ENCODE measurements at places on chromosomes 2 and 18.
A peak's percentile ranks its signal among the peaks of the same experiment; 100 is the strongest.

- DNase-seq, result no peak
Measured at GRCh38 chr2:218020966-218021535, 18.3 kb upstream of the TNS1 start.

DNA sequence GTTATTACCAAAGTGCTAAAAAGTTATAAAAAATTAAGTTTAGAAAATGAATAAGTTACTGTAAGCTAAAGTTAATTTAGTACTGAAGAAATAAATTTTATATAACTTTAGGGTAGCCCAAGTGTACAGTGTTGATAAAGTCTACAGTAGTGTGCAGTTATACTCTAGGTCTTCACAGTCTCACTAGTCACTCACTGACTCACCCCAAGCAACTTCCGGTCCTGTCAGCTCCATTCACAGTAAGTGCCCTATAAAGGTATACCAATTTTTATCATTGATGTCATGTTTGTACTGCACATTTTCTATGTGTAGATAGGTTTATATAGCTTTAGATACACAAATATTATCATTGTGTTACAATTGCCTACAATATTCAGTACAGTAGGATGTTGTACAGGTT is 518.3 kb upstream of the PIK3C3 start:
- DNase-seq, result no peak

GRCh38 chr18:32152705-32153448 is 37.0 kb upstream of the MEP1B start:
- no peak for DNase-seq

GRCh38 chr2:210617732-210618330 is 61.4 kb downstream of the CPS1 start:
- peak; percentile 16 for DNase-seq

- no peak for DNase-seq
Measured at GRCh38 chr2:63099032-63099431, 48.4 kb downstream of the OTX1 start.

DNA sequence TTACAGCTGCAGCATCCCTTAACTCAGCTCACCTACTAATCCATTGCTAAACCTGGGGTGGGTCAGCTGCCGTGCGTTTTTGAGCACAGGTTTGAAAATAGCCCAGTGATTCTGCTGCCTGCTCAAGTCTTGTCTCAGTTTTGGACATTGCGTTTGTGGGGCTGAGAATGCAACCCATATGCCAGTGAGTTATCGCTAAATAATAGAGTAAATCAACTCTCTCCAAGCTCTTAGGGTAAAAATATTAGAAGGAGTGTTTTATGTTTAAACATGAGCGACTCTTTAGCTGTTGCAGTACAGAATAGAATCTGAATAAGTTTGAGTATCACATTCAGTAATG is 2.1 kb downstream of the TSHZ1 start:
- no peak for DNase-seq

- DNase-seq, result no peak
Measured at GRCh38 chr2:46519265-46519664, 39.9 kb downstream of the TMEM247 start.

DNA sequence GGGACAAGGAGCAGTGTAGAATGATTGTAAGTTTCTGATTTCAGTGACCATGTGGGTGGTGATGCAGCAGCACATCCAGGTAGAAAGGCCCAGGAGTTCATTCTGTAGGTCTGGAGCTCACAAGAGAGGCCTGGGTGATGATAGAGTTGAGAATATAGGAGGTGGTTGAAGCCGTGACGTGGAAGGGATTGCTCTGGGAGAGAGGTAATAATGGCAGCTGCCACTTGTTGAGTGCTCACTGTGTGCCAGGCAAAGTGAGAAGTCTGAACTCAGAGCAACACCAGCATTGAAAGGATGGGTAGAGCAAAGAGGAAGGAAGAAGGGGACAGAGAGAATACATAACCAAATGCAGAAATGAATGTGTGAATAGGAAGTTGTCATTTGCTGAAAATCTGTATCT is 3.3 kb downstream of the TTLL4 start:
- DNase-seq, result no peak

DNA sequence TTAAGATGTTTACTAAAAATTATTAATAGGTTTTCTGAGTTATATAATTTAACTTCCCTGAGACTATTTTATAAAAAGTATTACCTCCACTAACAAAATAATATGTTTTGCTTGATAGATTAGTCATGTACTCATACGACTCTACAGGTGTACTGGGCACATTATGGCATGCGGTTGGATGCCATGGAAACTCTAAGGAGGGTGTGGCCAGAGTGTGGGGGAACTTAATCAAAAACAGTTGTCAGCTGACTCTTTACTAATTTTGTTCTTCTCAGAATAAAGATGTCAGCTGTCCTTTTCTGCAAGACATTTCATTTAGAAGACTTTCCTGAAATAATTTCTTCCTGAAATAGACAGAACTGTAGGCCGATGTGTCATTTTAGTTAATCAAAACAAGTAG is 228.3 kb upstream of the SIX3 start:
- DNase-seq, result no peak

GRCh38 chr2:140502951-140503630 is 1627.7 kb downstream of the LRP1B start:
- no peak for DNase-seq

DNA sequence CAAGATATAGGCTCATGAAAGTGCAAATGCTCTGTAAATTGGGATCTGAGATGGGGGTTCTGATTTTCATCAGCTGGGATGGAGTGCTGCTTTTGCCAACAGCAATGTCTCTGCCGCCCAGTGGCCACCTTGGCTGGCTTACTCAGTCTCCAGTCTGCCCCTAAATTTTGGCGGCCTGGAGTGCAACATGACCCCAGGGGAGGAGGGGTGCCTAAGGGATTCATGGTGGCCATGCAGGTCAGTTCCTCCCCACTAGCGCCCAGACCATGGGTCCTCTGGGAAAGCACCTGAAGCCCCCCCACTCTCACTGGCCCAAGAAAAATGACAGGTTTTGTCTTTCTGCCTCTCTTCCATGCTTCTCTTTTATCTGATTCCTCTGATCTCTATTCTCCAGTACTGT is 45.0 kb downstream of the SLC4A3 start:
- DNase-seq, result no peak

DNA sequence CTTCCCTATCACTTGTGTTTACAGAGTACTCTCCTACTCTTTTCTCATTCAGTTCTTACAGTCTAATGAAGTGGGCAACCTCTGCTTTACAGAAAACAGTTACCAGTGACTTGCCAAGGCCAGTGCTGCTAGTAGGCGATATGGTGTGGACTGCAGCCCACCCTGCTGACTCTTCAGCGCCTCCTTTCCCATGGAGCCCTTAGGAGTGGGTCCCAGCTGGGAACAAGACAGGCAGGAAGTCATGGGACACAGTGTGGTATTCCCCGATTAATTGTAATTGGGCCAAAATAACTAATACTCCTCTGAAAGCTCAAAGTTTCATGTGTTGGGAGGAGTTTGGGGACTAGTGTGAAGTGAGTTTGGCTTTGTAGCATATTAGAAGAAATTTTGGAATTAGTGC is 120.1 kb upstream of the EML6 start:
- no peak for DNase-seq

Data from epithelial cell of proximal tubule (primary cell).